Effector CD8-positive, alpha-beta T cell (primary cell): ENCODE measurements at places on chromosomes 2 and 18.

- no peak for DNase-seq
These were observed 88.9 kb downstream of the DAW1 start for GRCh38 chr2:227960317-227960716.

GRCh38 chr2:218129458-218130135 lies 3.8 kb downstream of the CXCR2 start:
- DNase-seq = no peak

- no peak for DNase-seq
These were observed 111.4 kb downstream of the NFATC1 start for GRCh38 chr18:79507076-79507545.

DNA sequence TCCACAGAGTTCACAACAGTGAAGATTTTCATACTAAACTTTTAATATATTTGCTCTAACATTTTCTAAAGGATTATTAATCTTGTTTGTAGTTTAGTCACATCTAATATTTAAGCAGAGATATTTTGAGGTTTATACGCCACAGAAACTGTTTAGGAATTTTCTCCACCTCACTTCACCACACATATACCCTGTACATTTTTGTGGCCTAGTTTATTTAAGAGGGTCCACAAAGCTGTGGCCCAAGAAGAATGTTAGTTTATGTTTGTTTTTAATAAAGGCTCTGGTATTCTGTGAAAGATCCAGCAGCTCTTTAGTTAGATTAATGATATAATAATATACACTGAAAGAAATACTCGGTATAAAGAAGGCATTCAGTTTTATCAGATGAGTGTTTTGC lies 132.7 kb upstream of the TTC27 start:
- no peak for DNase-seq

DNA sequence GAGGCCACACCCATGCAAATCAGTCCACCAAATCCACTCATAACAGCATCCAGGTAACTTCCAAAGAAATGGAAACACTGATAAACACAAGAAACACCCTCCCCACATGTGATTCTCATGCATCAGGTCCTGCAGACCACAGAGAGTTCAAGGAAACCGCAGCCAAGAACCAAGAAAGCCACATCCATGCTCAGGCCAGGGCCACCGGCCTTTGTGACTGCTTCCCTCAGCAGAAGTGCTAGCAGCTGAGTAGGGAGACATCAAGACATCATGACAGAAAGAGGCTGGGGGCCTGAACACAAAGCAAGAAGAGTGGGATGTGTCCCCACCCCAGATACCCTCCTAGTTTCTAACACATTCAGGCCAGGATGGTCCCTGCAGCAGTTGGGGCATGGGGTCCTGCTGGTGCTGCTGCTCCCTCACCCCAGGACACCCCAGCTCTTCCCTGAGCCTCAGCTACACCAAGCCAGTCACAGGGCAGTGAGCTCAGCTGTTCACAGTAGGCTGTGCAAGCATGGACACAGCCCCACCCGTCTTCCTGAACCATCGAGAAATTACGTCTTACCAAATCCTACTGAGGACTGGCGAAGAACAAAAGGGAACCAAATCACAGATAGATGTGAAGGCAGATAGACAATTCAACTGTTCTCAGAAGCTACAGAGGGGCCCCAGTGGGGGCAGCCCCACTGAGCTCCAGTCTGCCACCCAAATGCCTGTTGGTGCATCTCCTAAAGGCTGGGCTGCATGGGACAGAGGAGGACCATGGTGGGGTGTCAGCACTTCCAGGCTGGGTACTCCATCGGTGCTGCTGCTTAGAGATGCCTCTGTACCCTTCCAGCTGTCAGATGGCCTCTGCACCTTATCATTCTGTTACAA lies 60.9 kb downstream of the HDAC4 start:
- DNase-seq = no peak
